RCC 7860 (cell line): ENCODE measurements at places on chromosomes 5 and 9.

DNA sequence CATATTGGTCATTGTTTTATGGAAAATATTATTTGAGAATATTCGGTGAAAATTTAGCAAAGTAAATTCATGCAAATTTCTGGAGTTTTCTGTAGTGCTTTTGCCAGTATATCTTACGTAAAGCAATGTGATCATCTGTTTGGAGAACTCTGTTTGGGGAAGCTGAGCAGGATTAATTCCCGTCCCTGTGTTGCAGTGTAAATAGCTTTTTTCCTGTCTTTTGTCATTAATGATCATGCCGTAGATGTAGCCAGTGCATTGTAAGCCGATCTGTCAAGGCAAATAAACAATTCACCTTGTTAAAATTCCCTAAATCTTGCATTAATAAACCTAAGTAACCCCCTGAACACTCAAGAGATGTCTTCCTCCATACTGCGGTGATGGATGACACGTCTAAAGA is 39.2 kb downstream of the PPIC start:
- DNase-seq, result no peak

- no peak for DNase-seq
These were observed 538 bp upstream of the ARHGEF28 start for GRCh38 chr5:73625372-73625943.

DNA sequence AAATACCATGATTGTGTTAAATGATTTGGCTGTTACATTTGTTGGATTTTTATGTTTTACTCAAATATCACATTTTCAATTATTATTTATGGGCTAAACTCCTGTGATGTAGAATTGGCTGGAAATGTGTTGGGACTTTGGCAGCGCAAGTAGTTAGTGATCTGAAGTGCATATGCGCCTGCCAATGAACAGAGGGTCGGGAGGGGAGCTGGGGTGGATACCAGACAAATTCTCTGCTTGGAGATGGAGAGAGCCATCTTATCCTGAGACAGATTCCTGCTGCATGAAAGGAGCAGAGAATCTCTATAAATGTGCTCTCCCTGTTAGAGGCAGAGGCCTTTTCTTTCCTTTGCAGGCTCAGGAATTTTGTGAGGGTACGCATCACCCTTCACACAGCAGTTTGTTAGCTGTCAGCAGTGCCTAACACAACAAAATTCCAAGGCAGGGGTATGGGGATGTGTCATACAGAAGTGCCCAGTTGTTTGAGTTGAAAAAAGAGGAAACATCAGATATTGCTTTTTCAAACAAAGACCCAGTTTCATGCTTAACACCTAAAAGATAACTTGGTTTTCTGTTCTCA is 489.1 kb downstream of the CSNK1G3 start:
- DNase-seq, result no peak

DNA sequence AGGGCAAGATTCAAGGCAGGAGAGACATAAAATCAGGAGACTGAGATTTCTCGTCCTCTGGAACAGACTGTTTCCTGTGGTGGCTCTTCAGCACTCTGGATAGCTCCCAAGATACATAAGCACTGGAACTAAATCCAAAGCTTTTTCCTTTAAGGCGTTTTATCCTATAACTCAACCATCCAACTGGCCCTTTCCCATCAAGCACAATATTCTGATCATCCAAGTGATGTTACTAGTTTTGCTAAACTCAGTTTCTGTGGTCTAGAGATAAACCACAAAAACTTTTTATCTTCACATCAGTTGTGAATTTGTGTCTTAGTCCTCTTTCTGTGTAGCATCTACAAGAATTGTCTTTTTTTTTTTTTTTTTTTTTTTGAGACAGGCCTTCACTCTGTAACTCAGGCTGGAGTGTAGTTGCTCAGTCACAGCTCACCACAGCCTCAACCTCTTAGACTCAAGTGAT is 299.4 kb downstream of the COX7C start:
- DNase-seq, result no peak

DNA sequence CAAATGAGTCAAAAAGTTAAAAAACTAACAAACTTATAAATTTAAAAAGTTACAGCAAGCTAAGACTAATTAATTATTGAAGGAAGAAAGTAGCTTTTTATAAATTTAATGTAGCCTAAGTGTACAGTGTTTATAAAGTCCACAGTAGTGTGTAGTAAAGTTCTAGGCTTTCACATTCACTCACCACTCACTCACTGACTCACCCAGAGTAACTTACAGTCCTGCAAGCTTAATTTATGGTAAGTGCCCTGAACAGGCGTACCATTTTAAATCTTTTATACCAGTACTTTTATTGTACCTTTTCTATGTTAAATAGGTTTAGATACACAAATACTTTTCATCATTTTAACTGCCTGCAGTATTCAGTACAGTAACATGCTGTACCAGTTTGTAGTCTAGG is 80.0 kb upstream of the C9orf72 start:
- DNase-seq, result no peak

DNA sequence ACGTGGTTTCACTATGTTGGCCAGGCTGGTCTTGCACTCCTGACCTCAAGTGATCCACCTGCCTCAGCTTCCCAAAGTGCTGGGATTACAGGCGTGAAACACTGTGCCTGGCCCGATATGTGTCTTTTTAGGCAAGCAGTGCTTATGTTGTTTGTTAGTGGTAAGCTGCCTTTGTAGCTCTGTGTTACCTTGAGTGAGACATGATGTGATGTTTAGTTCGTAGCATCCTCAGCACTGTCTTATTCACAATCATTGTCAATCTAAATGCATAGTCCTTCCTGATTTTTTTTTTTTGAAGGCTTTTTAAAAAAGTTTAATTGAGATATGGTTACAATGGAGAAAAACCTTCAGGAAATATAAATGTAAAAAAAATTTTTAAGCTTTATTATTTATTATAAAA is 45.5 kb downstream of the EXOSC2 start:
- no peak for DNase-seq
